Naive thymus-derived CD8-positive, alpha-beta T cell (primary cell): ENCODE measurements at places on chromosomes 2 and 18.

DNA sequence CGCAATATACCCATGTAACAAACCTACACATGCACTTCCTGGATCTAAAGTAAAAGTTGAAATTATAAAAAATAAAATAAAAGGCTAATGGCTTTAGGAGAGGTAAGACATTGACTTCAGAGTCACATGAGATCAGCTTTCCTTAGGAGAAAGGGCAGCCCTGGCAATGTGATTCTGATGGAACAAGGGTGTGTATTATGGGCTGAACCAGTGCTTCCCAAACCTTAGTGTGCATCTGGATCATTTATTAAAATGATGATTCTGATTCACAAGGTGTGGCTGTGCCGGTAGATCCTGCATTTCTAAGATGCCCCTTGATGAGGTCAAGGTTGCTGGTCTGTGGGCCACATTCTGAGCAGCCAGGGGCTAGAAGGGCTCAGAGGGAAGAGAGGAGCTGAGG lies 42.6 kb downstream of the LAMA3 start:
- no peak for DNase-seq
- H3K27me3 ChIP-seq: peaks cover 3% of the 10 kb centered on the region
- no peak overlapping the region for H3K27ac ChIP-seq
- H3K4me1 ChIP-seq: peaks cover 4% of the 10 kb centered on the region
- no peak overlapping the region for H3K4me3 ChIP-seq

DNA sequence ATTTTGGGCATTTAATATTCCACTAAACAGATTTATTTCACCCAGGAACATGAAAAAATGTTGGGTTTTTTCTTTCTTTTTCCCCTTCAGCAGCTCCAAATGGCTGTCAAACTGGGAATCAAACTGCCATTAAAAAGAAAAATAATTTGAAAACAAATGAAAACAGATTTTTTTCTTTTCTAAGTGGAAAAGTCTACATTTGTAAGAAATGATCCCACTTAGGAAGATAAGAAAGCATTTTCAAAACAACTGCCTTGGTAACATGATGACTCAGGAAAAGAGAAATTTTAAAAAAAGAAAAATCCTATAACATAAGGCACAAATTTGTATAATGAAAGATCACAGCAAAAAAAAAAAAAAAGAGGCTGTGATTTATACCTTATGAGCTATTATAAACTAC lies 20.0 kb downstream of the ZNF521 start:
- no peaks in the 10 kb centered on the region for H3K4me1 ChIP-seq
- H3K36me3 ChIP-seq: no peaks in the 10 kb centered on the region
- no peak overlapping the region for H3K4me3 ChIP-seq
- no peak for DNase-seq
- peaks cover 26% of the 10 kb centered on the region for H3K27me3 ChIP-seq

DNA sequence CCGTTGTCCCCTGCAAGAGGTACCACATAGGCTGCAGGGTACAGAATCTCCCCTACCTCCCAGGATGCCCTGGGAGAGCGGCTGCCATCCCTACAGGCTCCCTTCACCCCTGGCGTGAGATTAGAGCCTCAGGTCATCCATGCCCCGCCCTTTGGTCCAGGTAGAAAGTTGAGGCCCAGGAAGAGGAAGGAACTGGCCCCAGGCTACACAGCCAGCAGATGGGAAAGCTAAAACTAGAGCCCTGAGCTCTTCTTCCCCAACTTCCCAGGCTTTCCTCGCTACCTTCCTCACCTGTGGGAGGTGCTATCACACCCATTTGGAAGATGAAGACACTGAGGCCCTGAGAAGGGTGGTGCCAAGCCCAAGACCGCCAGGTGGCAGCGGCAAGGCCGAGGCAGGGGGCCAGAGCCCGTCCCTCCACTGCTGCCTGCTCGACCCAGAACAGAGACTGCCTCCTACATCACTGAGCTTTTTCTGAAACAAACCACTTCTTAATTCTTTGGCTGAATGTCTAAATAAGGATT lies 25.8 kb downstream of the CIB4 start:
- no peaks in the 10 kb centered on the region for H3K36me3 ChIP-seq
- H3K27ac ChIP-seq: no peak overlapping the region
- no peak overlapping the region for H3K4me3 ChIP-seq
- peaks cover 10% of the 10 kb centered on the region for H3K4me1 ChIP-seq
- peaks cover 13% of the 10 kb centered on the region for H3K27me3 ChIP-seq
- peak; percentile 10 for DNase-seq

DNA sequence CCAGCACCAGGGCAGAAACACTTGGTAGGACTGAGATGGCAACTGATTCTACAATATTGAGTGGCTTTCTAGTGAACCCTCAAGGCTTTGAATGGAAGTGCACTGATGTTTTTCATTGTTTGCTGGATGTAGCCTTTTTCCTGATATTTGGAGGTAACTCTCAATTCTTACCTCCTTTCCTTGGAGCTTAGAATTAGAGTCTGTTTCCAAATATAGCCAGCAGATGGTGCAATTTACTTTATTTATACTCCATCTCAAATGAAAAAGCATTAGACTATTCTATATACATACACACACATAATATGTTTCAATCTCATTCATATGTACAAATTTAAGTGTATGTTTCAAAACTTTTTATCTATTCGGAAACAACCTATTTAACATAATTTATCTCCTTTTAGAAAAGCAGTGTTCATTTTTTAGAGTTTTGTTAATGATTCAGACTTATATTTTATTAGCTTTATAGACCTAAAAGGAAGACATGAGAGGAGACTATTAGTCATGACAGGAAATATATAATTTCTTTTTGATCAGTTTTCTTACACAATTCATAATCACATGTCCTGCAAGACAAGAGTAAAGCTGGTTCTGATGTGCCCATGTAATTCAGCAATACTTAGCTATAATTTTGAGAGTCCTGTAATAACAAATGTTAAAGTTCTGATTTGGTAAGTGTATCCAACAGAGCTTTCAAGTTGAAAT lies 124.8 kb downstream of the NUP35 start:
- DNase-seq: no peak
- H3K4me3 ChIP-seq: no peak overlapping the region
- no peak overlapping the region for H3K27ac ChIP-seq
- no peaks in the 10 kb centered on the region for H3K4me1 ChIP-seq
- no peaks in the 10 kb centered on the region for H3K27me3 ChIP-seq
- no peaks in the 10 kb centered on the region for H3K36me3 ChIP-seq

DNA sequence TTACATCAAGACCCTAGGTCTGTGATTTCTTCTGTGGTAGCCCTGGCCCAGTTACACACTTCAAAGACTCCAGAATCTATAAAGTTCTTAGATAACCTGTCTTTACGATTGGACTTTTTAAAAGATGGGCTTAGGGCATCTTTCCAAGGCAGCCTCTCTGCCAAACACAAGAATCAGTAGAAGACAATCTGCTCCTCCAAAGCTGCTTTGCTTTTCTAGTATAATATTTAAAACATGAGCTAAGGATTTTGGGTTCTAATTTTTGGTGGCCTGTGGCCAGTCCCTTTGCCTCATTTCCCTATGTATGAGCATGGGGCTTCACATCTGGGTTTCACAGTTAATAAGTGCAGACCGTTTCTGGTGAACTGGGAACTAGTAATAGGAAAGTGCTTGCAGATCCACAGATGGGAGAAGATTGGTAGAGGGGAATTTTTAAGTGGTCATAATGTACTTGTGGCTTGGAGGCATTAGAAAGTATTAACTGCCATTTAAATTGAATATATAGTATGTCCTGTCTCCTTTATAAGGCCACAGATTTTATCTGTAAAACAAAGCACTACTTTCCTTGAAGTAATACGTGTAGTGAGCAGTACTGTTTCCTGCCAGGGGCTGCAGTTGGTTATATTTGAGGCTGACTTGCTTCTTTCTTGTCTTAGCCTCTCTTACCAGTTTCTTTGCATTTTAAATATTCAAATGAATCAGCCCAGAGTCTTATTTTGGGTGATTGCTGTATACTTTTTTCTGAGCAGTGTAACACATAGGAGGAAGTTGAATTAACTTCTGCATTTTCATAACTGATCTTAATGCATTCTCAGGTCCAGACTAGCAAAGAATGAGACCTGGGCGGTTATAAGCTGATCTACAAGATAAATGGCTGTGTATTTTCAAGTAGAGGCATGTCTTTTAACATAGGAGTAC lies 1.5 kb downstream of the ARPC2 start:
- peaks cover 7% of the 10 kb centered on the region for H3K36me3 ChIP-seq
- no peak for DNase-seq
- H3K4me3 ChIP-seq: peak overlapping the region; percentile 99
- peak overlapping the region; percentile 97 for H3K27ac ChIP-seq
- no peaks in the 10 kb centered on the region for H3K27me3 ChIP-seq

GRCh38 chr18:40215979-40216378 lies 1739.1 kb upstream of the PIK3C3 start:
- H3K27me3 ChIP-seq: no peaks in the 10 kb centered on the region
- H3K4me1 ChIP-seq: no peaks in the 10 kb centered on the region
- H3K27ac ChIP-seq: no peak overlapping the region

DNA sequence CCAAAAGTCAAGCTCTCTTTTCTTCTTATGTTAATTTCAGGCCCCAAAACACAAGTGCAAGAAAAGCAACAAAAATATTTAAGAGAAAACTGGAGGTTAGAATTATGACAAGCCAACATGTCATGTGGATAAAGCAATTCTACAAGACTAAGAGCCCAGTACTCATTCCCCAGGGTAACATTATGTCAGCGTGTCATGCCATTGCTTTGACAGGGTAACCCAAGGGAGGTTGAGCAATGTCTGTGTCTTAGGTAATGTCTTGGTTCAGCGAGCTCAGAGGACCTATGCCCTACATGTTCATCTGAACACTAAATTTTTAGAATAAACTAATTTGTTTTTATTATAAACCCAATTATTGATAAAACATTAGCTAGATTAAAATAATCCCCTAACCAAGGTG lies 173.2 kb upstream of the ZNF804A start:
- no peaks in the 10 kb centered on the region for H3K36me3 ChIP-seq
- H3K4me3 ChIP-seq: no peak overlapping the region
- no peaks in the 10 kb centered on the region for H3K4me1 ChIP-seq
- no peak for DNase-seq
- no peaks in the 10 kb centered on the region for H3K27me3 ChIP-seq

- H3K27me3 ChIP-seq: peaks cover 7% of the 10 kb centered on the region
- no peak overlapping the region for H3K27ac ChIP-seq
- no peaks in the 10 kb centered on the region for H3K4me1 ChIP-seq
- H3K4me3 ChIP-seq: no peak overlapping the region
- DNase-seq: no peak
Observed at GRCh38 chr2:200329798-200330197, 23.3 kb downstream of the SPATS2L start.

DNA sequence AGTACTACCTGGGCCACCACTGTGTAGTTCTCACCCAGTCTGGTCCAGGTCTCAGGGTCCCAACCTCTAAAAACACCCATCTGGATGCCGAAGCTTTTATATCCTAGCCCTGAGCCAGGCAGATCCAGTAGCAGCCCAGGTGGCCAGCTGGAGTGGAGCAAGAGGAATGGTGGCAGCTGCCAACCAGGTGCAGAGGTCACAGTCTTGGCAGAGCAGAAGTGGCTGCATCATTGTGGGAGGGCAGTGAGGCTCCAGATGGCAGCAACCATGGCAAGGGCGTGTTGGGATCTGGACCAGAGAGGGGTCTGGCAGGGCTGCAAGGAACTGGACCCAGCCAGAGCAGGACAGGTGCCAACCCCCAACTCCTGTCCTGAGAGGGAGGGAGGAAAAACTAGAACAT lies 72.2 kb upstream of the AGAP1 start:
- no peak overlapping the region for H3K27ac ChIP-seq
- no peak for DNase-seq

- peaks cover 3% of the 10 kb centered on the region for H3K36me3 ChIP-seq
- no peak for DNase-seq
- H3K4me3 ChIP-seq: no peak overlapping the region
- H3K27me3 ChIP-seq: no peaks in the 10 kb centered on the region
- no peak overlapping the region for H3K27ac ChIP-seq
Observed at GRCh38 chr18:49178321-49178720, 227.6 kb upstream of the SMAD7 start.

- no peaks in the 10 kb centered on the region for H3K27me3 ChIP-seq
- H3K36me3 ChIP-seq: no peaks in the 10 kb centered on the region
- no peak overlapping the region for H3K4me3 ChIP-seq
- no peak for DNase-seq
- no peak overlapping the region for H3K27ac ChIP-seq
- no peaks in the 10 kb centered on the region for H3K4me1 ChIP-seq
Observed at GRCh38 chr2:141015341-141016047, 1115.3 kb downstream of the LRP1B start.

GRCh38 chr18:36379435-36379984 lies 82.0 kb downstream of the FHOD3 start:
- H3K4me1 ChIP-seq: no peaks in the 10 kb centered on the region
- no peak for DNase-seq
- H3K4me3 ChIP-seq: no peak overlapping the region
- H3K27ac ChIP-seq: no peak overlapping the region
- H3K36me3 ChIP-seq: no peaks in the 10 kb centered on the region
- H3K27me3 ChIP-seq: peaks cover 7% of the 10 kb centered on the region

DNA sequence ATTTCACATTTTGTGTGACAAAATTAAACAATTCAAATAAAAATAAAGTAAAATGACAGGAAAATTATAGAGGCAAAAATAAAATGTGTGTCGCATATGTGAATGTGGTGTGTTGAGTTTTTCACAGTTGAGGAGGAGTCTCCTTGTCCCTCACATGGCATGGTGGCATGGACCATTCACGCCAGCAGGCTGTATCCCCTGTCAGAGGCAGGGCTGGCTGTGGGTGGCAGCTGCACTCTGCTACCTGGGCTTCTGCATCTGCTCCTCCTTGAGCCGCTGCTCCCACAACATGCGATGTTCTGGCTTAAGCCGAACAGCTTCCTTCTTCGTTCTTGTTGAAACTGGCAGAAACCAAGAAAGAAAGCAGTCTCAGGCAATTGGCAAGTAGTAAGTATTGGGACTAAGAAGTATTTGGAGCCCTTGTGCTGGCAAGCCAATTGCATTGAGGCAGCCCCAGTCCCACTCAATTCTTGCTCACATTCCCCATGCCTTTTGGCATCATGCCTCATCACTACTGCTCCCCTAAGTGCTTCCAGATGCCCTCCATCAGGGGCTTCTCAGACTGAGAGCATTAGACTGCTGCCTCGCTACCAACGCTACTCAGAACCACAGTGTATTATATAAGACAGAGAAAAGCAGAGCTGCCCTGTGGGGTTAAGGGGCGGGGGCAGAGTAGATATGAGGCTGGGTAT lies 177.9 kb upstream of the NABP1 start:
- DNase-seq: no peak
- no peaks in the 10 kb centered on the region for H3K36me3 ChIP-seq

- H3K27me3 ChIP-seq: no peaks in the 10 kb centered on the region
- H3K36me3 ChIP-seq: no peaks in the 10 kb centered on the region
- H3K4me3 ChIP-seq: no peak overlapping the region
- H3K4me1 ChIP-seq: no peaks in the 10 kb centered on the region
- no peak overlapping the region for H3K27ac ChIP-seq
Observed at GRCh38 chr2:21837168-21837960, 713.6 kb downstream of the TDRD15 start.

DNA sequence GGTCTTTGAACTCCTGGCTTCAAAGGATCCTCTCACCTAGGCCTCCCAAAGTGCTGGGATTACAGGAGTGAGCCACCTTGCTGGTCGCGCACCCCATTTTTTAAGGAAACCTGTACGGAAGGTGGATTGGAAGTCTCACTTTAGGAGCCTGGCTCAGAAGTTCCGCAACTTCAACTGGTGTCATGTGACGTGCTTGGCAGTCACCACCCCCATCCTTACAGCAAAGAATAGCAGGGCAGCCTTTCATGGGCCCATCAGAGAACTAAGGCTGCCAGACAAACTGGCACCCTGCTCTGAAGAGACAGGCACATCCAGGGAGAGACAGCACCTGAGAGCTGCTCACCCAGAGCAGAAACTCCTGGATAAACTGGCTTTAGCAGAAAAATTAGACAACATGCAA lies 3.3 kb upstream of the SLC66A2 start:
- no peaks in the 10 kb centered on the region for H3K36me3 ChIP-seq
- H3K4me1 ChIP-seq: peaks cover 11% of the 10 kb centered on the region
- H3K27ac ChIP-seq: no peak overlapping the region
- no peak overlapping the region for H3K4me3 ChIP-seq
